Neuronal stem cell (in vitro differentiated cells): ENCODE measurements at places on chromosomes 3 and 15.

- DNase-seq, result peak; percentile 36
These were observed 170.4 kb downstream of the FHIT start for GRCh38 chr3:61080737-61081445.

DNA sequence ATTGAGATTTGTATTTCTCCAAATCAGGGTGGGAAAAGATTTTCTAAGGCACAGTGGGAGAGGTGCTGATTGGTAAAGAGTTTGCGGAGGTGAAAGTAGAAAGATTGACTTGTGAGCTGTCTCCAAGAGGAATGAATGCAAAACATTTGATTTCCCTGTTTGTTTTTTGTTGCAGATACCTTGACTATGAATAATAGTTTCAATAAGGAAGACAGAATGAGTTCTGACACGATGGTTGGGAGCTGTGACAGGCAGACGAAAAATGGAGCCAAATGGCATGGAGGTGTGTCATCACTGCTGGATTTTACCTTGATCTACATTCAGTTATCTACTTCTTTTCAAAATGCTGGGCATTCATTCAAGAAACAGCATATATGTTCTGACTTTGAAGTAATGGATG is 145.1 kb downstream of the NFKBIZ start:
- DNase-seq, result no peak

- DNase-seq, result no peak
These were observed 49.3 kb downstream of the GMPS start for GRCh38 chr3:155919728-155920127.

DNA sequence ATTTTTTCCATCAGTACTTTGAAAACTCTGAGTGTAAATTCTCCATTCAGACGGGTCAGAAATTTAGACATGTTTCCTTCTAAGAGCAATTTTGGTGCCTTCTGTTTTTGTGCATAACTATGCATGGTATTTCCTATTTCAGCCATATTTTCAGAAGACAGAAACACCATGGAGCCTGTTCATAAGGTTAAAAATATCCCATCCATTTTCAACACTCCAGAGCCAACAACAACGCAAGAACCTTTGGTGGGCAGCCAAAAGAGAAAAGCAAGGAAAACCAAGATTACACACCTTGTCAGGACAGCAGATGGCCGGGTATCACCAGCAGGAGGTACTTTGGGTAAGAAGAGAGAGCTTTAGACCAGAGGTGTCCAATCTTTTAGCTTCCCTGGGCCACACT is 275.6 kb downstream of the BBX start:
- DNase-seq, result no peak

DNA sequence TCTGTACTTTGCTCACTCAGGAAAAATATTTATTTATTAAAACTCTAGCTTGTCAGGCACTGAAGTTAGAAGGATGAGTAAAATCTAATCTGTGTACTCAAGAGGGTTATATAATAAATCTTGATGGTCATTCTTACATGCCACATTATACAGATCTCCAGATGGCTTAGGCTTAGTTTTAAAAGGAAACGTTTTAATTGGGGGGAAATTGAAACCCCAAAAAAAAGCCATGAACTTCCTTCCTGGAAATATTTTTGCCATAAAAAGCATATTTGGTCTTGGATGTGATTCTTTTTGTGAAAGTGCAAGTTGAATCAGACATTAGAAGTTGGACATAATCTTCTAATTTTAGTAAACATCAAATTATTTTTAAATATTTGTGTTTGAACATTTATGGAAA is 6.0 kb downstream of the SENP8 start:
- no peak for DNase-seq

GRCh38 chr3:125309476-125309875 is 65.6 kb downstream of the ZNF148 start:
- no peak for DNase-seq

- DNase-seq, result no peak
These were observed 21.9 kb downstream of the IDH3A start for GRCh38 chr15:78170848-78171773.

DNA sequence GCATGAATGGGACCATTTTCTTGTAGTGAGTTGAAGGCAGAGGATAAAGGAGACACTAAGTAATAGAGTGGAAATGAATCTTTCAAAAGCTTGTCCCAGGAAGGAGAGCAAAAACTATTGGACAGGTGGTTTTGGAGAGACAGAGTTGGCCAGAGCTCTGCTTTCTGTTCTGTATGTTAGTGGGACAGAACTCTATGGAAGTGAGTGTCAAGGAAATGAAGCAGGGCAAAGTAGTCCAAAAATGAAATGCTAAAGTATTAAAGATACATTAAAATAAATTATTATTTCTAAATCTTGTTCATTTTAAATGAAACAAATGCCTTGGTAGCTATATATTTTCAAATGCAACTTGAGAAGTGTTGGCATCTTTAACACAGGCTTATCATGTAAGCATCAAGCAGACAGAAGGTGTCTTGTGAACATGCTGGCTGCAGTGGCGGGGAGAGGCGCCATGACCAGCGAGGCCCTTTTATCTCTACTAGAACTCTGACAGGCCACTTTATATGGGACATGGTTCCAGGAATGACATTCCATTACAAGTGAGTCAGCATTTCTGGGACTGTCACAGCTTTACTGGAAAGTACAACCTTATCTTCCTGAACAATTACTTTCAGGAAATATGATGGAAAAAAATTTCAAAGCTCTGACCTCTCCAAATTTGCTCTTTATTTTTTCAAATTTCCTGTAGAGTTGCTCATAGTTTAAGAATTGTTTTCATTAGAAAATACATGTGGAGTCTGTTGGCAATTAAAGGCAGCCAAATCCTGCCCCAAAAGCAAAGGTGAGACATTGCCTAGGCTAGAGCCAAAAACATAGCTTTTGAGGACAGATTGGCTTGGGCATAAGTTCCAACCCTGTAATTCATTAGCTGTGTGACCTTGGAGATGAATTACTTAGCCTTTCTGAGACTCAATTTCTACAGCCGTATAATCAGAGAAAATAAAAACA is 106.5 kb downstream of the ECT2 start:
- no peak for DNase-seq

GRCh38 chr3:8276506-8276905 is 225.1 kb upstream of the LMCD1 start:
- DNase-seq, result no peak

DNA sequence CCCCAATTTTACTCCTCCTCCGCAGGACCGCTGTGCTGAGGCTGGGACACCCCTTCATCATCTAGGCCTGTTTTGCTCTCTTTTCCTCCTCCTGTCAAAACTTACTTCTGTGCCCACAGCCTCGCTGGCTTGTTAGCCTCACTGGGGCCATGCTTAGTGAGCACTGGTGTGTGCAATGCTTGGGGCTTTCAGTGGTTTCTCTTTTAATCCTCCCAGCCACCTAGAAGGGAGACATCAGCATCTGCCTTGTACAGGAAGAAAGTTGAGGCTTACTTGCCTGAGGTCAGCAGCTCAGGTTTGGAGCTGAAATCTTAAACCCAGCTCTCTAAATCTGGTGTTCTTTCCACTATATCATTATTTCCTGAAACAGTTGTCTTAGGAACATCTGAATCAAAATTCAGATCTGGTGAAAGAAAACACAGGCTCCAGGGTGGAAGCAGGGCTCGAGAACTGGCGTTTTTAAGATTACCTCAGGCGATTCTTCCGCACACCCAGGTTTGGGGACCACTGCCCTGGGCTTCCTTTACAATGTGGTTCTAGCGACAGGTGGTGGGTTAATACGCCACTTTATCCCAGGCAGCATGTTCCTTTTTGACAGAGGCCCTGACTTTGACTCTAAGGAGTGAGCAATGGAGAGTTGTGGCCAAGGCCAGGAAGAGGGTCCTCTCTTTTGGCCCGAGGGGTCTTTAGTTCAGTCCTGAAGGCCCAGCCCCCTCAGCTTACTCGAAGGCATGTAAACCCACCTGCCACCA is 3.8 kb downstream of the THSD4 start:
- no peak for DNase-seq

GRCh38 chr3:130569461-130570365 is 52.7 kb downstream of the COL6A6 start:
- DNase-seq, result no peak

GRCh38 chr3:184399410-184399809 is 19.6 kb downstream of the CHRD start:
- DNase-seq, result no peak

- no peak for DNase-seq
These were observed 66.3 kb downstream of the LPP start for GRCh38 chr3:188220097-188220788.

GRCh38 chr3:17257269-17257668 is 372.5 kb downstream of the PLCL2 start:
- DNase-seq, result no peak

- no peak for DNase-seq
These were observed 220.7 kb downstream of the MEX3B start for GRCh38 chr15:81825136-81825535.

DNA sequence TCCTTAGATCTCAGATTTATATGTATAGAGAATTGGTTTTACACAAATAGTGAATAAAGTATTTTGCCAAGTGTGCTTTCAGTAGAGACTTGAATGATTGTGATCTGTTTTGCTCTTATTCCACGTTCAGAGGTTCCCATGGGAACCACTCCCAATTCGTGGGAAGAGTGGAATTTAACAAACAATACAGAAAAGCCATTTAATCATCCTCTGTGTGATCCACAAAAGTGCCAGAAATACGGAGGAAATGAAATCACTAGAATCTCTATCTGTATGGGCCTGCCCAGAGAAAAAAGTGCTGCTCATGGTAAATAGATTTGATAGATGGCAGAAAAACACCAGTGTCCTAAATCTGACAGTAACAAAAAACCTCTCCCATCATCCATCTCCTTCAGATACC is 56.0 kb downstream of the CNTN4 start:
- no peak for DNase-seq

DNA sequence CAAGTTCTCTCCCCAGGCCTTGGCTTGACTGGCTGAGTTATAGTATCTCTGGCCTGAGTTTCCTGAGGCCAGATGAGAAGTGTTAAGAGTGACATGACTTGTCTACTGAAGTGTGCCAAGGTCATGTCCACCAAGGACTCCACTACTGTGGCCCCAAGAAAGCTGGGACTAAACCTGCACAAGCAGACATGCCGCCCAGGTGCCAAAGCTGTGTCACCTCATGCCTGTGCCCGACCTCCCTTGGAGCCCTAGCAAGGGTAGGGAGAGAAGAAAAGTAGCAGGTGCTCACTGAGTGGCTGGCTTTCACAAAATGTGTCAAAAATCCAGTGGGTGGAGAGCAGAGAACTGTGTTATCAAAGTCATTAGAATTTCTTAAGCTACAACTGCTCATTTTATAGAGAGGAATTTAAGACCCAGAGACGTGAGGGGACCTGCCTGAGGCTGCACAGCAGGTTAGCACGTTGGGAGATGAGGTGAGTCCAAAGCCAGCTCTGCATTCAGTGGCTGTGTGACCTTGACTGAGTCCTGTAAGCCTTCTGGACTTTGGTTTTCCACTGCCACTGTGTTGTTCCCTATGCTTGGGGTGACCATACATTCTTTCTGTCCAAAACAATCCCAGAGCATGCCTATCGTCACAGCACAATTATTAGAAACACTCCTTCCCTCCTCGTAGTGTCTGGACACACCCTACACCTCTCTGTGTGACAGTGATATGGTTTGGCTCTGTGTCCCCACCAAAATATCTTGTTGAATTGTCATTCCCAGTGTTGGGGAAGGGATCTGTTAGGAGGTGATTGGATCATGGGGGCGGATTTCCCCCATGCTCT is 5.0 kb upstream of the LYSMD4 start:
- no peak for DNase-seq

- no peak for DNase-seq
These were observed 151.4 kb downstream of the WNT7A start for GRCh38 chr3:13728487-13728886.

DNA sequence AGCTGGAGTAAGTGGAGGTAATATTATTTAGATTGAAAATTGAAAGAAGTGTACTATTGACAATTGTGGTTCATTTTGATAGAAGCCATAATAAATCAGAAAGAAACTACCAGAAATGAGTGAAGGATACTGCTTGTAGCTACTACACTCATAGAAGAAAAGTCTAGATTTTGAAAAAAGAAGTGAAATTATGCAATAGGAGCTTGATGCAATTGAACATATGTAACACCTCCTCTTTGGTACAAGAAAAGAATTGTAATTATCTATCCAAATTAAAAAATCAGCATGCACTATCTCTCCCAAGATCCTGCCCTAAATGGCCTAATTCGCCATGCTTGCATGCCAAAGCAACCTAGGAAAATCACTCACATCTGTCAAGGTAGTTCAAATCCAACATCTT is 51.1 kb upstream of the CD200R1L start:
- no peak for DNase-seq

DNA sequence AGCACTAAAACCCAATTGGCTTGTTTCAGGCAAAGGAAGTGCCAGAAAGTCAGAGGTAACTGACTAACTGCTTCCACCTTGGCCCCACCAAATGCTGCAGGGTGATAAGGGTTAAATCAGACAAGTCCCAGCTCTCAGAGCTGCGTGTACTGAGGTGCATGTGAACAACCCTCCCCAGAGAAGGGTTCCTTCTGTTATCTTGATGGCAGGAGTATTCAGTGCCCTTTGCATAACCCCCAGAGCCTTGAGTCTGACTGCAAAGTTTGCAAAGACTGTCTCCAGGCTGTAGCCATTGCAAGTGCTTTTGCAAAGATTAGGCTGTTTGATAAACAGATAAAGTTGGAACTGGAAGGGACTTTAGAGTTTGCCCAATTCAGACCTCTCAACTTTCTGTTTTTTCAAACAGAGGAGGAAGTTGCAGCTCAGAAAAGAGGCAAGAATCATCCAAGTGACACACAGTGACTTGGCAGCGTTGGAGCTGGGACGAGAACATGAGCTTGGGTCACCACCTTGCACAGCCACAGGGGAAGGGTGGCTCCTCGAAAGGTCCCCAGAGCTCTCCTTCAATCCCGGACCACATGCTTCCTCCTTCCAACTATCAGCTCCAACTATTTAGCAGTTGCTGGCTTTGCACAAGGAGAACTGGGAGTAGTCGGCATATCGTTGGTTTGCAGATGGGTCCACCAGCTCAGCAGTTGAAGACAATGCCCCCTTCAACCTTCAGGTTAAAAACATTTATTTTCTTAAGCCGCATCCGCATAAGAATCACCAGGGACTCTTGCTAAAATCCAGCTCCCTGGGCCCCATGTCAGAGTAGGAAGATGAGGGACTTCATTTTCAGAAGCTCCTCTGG is 224.8 kb upstream of the HES1 start:
- DNase-seq, result no peak

- DNase-seq, result peak; percentile 55
These were observed 359.7 kb upstream of the ROPN1 start for GRCh38 chr3:124351430-124352148.

GRCh38 chr15:38992506-38992905 is 427.9 kb upstream of the RASGRP1 start:
- no peak for DNase-seq

GRCh38 chr15:48682942-48683651 is 37.6 kb upstream of the FBN1 start:
- no peak for DNase-seq

GRCh38 chr3:193590088-193590856 is 2.7 kb upstream of the OPA1 start:
- no peak for DNase-seq
